ENCODE measurements at places on chromosomes 11 and 22.

- no peak for DNase-seq
Measured at GRCh38 chr11:126328444-126328843, 24.6 kb downstream of the DCPS start.

GRCh38 chr22:44895296-44896055 is 114.3 kb downstream of the PHF21B start:
- DNase-seq = no peak

DNA sequence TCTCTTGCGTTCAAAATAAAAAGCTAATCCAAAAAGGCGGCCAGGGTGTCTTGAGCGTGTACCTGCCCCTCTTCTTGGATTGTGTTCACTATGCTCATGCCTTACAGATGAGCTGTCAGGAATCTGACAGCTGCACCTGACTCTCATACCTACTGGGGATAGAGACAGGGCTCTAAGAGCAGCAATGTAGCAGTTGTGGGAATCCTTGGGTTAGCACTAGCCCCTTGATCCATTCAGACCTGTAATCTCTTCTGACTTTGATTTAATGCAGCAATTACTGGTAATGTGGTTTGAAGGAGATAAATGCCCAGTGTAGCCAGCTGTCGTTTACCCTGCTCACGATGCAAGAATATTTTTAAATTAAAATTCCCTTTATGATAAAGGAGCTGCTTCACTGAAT is 145.8 kb downstream of the APOL5 start:
- DNase-seq = no peak

GRCh38 chr11:48109046-48109666 is 107.5 kb upstream of the OR4B1 start:
- DNase-seq = no peak

GRCh38 chr11:91396236-91397133 is 828.1 kb upstream of the FAT3 start:
- DNase-seq = no peak

- DNase-seq = no peak
Measured at GRCh38 chr22:38080850-38081635, 2.9 kb downstream of the SLC16A8 start.
